ENCODE measurements at places on chromosomes 1 and 21.
A peak's percentile ranks its signal among the peaks of the same experiment; 100 is the strongest.

GRCh38 chr1:8033322-8033721 is 7.2 kb upstream of the ERRFI1 start:
- DNase-seq = no peak
- no peaks in the 10 kb centered on the region for H3K27me3 ChIP-seq
- no peak overlapping the region for H3K4me3 ChIP-seq
- no peaks in the 10 kb centered on the region for H3K36me3 ChIP-seq
- no peak overlapping the region for H3K27ac ChIP-seq

DNA sequence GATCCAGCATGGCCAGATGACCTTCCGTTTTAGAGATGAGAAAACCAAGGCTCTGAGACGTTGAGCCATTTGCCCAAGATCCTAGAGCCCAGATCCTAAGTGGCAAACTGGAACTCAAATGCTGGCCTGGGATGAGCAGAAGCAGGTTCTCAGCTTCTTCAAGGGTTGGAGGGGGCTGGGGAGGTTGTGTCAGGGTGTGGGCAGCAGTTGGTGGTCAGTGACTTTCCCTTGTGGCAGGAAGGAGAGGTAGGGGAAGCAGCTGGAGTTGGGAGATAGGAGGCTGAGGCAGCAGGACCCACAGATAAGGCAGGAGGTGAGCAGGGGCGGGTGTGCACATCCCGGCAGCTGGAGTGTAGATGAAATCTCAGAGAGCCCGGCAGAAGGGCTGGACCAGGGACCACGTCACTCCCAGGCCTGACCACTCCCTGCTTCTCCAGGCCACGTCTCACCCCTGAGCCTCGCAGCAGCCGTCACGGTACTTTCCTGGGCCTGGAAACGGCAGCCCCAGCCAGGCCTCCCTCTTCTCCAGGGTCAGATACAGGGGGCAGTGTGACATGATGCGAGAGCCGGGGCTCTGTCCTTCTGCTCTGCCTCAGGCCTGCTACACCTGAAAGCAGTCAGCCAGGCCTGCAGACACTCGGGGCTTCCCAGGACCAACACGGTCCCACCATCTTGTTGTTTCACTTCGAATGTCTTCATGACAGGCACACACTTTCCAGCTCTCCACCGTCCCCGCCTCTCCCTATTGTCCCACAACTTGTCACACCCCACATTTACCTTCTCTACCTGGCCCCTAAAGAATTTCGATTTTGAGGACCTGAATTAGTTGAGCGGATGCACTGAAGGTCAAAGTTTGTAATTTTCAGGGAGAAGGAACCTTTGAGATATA is 11.5 kb upstream of the LAPTM5 start:
- peak overlapping the region; percentile 71 for H3K27ac ChIP-seq
- H3K4me3 ChIP-seq = no peak overlapping the region
- DNase-seq = no peak
- H3K27me3 ChIP-seq = no peaks in the 10 kb centered on the region
- H3K4me1 ChIP-seq = peaks cover 7% of the 10 kb centered on the region
- no peaks in the 10 kb centered on the region for H3K36me3 ChIP-seq

- H3K27ac ChIP-seq = peak overlapping the region; percentile 64
- peaks cover 4% of the 10 kb centered on the region for H3K36me3 ChIP-seq
- peaks cover 55% of the 10 kb centered on the region for H3K4me1 ChIP-seq
- no peak for DNase-seq
- H3K27me3 ChIP-seq = no peaks in the 10 kb centered on the region
These were observed 17.7 kb downstream of the LURAP1 start for GRCh38 chr1:46220808-46221207.

GRCh38 chr1:29521811-29522580 is 285.7 kb downstream of the PTPRU start:
- H3K36me3 ChIP-seq = no peaks in the 10 kb centered on the region
- DNase-seq = no peak
- H3K27me3 ChIP-seq = peaks cover 8% of the 10 kb centered on the region
- no peak overlapping the region for H3K4me3 ChIP-seq
- peaks cover 4% of the 10 kb centered on the region for H3K4me1 ChIP-seq
- H3K27ac ChIP-seq = no peak overlapping the region

DNA sequence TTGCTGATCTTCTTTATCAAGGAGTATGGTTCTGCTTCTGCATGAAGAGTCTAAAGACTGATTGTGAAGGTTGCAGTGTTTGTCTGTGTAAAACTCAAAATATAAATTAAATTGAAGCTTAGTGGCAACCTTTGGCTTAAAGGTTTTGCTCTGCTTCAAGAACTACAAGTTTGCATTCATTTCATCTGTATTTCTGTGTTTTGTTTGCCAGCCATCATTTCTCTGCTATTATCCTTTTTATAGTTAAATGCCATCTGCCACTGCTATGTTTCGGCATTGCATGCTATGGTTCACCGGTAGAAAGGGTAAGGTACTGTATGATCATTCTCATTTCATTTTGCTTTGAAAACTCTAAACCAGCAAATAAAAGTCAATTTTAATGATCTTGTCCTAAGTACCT is 52.9 kb downstream of the OSBPL9 start:
- no peak for DNase-seq
- no peak overlapping the region for H3K27ac ChIP-seq
- H3K4me3 ChIP-seq = no peak overlapping the region
- no peaks in the 10 kb centered on the region for H3K27me3 ChIP-seq
- H3K36me3 ChIP-seq = no peaks in the 10 kb centered on the region

DNA sequence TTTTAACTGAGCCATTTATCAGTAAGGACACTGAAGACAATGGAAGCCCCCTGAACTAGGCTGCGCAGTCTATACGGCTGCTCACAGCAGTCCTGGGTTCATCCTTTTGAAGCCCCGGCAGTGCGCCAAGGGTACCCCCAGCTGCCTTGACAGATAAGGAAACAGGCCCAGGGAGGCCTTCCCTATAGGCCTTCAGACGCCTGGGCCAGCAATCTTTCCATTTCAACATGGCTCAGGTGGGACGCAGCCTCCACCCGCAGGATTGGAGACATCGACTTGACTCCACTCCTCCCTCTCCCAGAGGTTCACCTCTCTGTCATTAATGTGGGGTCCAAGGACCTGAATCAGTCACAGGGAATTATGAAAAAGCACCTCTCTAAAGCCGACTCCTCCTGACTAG is 2.8 kb upstream of the LYPD8 start:
- no peak for DNase-seq
- no peak overlapping the region for H3K4me3 ChIP-seq
- peaks cover 6% of the 10 kb centered on the region for H3K36me3 ChIP-seq
- no peak overlapping the region for H3K27ac ChIP-seq
- H3K27me3 ChIP-seq = no peaks in the 10 kb centered on the region

DNA sequence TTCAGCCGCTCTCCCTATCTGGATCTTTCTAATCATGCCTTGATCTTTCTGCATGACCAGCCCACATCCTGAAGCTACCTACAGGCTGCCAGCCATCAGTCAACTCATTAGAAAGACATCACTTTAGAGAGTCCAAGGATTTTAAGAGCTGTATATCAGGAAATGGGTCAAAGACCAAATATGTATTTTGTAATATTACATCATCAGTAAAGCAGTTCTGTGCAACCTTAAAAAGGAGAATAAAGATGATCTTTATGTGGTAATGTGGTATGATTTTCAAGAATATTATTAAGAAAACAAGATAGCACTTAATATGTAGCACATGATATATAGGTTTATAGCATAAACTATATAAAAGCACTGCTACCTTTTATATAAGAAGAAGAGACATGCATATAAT is 47.6 kb downstream of the SLC30A7 start:
- no peaks in the 10 kb centered on the region for H3K4me1 ChIP-seq
- H3K36me3 ChIP-seq = peaks cover 60% of the 10 kb centered on the region
- H3K27me3 ChIP-seq = no peaks in the 10 kb centered on the region

- peaks cover 2% of the 10 kb centered on the region for H3K36me3 ChIP-seq
- no peak for DNase-seq
- H3K27me3 ChIP-seq = no peaks in the 10 kb centered on the region
- H3K4me1 ChIP-seq = peaks cover 8% of the 10 kb centered on the region
- H3K4me3 ChIP-seq = no peak overlapping the region
These were observed 225.4 kb downstream of the SMYD3 start for GRCh38 chr1:246281639-246282038.

- H3K27me3 ChIP-seq = no peaks in the 10 kb centered on the region
- peak overlapping the region; percentile 67 for H3K27ac ChIP-seq
These were observed 23.1 kb upstream of the FMOD start for GRCh38 chr1:203373991-203374390.

GRCh38 chr1:54805466-54805865 is 4.3 kb upstream of the TTC22 start:
- H3K4me3 ChIP-seq = no peak overlapping the region
- no peaks in the 10 kb centered on the region for H3K36me3 ChIP-seq
- H3K27me3 ChIP-seq = peaks cover 15% of the 10 kb centered on the region
- DNase-seq = no peak
